ENCODE measurements at places on chromosomes 6 and 20. TPM values are rescaled to one million over a fixed set of nuclear protein-coding genes. Genes with fewer than 3 reads are reported as not detected.

Gene SCRT2
- not detected for total RNA-seq

Gene CTCFL
- under 0.01 TPM for total RNA-seq

Gene CNBD2
- 3.5 TPM for total RNA-seq

Gene TCP11
- total RNA-seq = 1.6 TPM

Gene AVP
- not detected for total RNA-seq

Gene DACT2
- 0.65 TPM for total RNA-seq

Gene ACSS2
- total RNA-seq = 41.8 TPM

Gene CENPW
- 2.4 TPM for total RNA-seq

Gene LINC00237
- total RNA-seq = not detected

Gene OR5V1
- total RNA-seq = not detected

Gene TMEM74B
- not detected for total RNA-seq

Gene COL9A3
- 3.1 TPM for total RNA-seq

Gene COL19A1
- total RNA-seq = 0.11 TPM

Gene CASS4
- 1.5 TPM for total RNA-seq

Gene NEURL2
- total RNA-seq = 3.5 TPM

Gene DDO
- not detected for total RNA-seq

Gene TREM2
- total RNA-seq = not detected

Gene FAM162B
- total RNA-seq = not detected

Gene SLC32A1
- total RNA-seq = not detected

Gene MTFR2
- total RNA-seq = 2.0 TPM

Gene GJA1
- 195 TPM for total RNA-seq

Gene TRAPPC3L
- total RNA-seq = not detected

Gene SMOC2
- total RNA-seq = not detected
